Stimulated activated naive CD8-positive, alpha-beta T cell treated with anti-CD3 and anti-CD28 coated beads, Interleukin-15, Interleukin-2, amounts not matched to agents 100 U/mL and 50 U/mL, for 24 hours (primary cell): ENCODE measurements at places on chromosomes 13 and 19.

GRCh38 chr19:934865-935479 lies 9.1 kb downstream of the ARID3A start:
- DNase-seq = no peak

- DNase-seq = peak; percentile 69
These were observed 12.7 kb downstream of the NPAS1 start for GRCh38 chr19:47032171-47032811.

GRCh38 chr19:5112175-5112574 lies 143.3 kb downstream of the KDM4B start:
- no peak for DNase-seq

DNA sequence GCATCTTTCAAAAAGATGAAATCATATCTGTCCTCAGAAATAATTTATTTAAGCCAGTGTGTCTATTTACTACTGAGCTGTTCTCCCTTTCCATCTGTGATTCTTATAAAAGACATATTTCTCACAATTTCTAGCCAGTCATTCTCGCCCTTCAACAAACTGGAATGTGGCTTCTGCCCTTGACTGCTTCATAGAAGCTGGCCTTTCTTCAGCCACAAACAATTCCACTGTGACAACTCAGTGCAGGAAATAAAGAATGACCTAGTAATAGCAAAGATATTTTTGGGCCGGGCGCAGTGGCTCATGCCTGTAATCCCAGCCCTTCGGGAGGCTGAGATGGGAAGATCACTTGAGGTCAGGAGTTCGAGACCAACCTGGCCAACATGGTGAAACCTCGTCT lies 655.5 kb downstream of the PCDH9 start:
- DNase-seq = no peak

- DNase-seq = no peak
These were observed 134.7 kb upstream of the GPR12 start for GRCh38 chr13:26895081-26895807.

DNA sequence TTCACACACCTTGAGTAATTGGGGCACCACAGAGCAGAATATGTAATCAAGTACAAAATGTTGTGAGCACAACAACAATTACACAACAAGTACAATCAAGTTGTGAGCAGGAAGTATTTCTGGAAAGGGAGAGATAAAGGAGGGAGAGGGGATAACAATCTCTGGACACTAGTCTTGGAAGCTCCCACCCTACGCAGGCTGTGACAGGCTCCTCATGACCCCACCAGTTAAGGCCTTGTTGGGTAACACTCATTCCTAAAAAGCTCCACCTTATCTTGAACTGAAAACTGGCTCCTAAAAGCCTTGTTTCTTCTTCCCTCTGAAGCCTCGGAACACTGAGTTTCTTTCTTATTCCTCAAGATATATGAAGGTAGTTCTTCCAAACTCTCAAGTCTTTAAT lies 806.0 kb downstream of the UQCRFS1 start:
- no peak for DNase-seq

GRCh38 chr13:33318744-33319143 lies 33.2 kb upstream of the STARD13 start:
- no peak for DNase-seq

- no peak for DNase-seq
These were observed 7.4 kb downstream of the MED26 start for GRCh38 chr19:16620584-16620983.

DNA sequence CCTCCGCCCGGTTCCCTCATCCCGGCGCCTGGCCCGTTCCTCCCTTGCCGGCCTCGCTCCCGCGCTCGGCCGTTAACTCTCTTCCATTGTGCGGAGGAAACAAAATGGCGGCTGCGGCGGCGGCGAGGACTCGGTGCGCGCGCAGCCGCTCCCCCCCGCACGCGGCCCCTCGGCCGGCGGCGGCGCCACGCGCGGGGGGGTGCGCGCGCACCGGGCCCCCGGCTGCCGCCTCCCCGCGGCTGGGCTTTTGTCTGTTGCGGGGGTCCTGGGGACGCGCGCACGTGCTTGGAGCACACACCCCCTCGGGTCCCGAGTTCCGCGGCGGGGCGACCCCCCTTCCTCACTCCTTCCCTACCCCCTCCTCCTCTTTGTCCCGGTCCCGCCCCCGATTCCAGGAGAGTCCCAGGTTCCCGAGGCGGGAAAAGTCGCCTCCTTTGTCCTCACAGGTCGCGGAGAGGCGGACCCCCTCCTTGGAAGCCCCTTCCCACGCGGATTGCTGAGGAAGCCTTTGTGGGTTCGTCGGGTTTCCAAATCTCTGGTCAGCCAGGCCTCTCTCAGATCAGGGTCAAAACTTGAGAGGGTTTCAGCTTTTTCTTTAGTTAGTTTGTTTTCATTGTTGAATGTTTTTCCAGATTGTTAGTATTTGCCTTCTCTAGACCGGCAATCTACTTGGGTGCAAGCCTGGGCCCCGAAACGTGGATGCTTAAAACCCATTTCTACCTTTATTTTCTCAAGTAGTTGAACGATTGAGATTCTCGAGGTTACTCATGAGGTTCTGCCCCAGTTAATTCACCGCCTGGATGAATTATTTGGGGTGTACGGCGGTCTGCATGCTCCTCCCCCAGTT lies 687 bp downstream of the ILF3 start:
- DNase-seq = peak; percentile 75

DNA sequence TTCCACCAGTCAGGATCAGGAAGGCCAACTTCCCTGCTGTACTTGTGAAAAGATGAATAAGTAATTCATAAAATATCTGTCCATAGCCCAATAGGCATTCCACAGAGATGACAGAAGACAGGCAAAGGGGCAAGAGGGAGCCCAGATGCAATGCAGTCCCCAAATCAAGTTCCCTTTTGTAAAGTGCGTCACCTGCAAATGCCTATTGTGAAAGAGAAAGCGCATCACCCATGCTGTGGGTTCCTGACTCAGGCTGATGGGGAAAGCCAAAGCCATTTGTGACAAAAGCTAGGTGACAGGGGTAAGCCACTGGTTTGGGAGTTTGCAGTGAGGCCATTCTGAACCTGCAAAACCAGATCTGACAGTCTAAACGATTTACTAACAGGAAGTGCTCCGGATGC lies 157.5 kb upstream of the ZNF536 start:
- DNase-seq = no peak

- no peak for DNase-seq
These were observed 29.5 kb downstream of the UNC13A start for GRCh38 chr19:17658666-17659065.

GRCh38 chr13:54356209-54356608 lies 1327.6 kb downstream of the OLFM4 start:
- DNase-seq = no peak

GRCh38 chr13:83019986-83020385 lies 862.3 kb downstream of the SLITRK1 start:
- no peak for DNase-seq
